ENCODE measurements at places on chromosomes 13 and 19.

GRCh38 chr19:14775869-14776586, 2.3 kb downstream of the ADGRE2 start:
- DNase-seq, result no peak

GRCh38 chr19:19142347-19142746, 4.1 kb upstream of the TMEM161A start:
- DNase-seq, result no peak

- no peak for DNase-seq
Measured at GRCh38 chr13:110319774-110320509, 12.9 kb downstream of the COL4A2 start.

DNA sequence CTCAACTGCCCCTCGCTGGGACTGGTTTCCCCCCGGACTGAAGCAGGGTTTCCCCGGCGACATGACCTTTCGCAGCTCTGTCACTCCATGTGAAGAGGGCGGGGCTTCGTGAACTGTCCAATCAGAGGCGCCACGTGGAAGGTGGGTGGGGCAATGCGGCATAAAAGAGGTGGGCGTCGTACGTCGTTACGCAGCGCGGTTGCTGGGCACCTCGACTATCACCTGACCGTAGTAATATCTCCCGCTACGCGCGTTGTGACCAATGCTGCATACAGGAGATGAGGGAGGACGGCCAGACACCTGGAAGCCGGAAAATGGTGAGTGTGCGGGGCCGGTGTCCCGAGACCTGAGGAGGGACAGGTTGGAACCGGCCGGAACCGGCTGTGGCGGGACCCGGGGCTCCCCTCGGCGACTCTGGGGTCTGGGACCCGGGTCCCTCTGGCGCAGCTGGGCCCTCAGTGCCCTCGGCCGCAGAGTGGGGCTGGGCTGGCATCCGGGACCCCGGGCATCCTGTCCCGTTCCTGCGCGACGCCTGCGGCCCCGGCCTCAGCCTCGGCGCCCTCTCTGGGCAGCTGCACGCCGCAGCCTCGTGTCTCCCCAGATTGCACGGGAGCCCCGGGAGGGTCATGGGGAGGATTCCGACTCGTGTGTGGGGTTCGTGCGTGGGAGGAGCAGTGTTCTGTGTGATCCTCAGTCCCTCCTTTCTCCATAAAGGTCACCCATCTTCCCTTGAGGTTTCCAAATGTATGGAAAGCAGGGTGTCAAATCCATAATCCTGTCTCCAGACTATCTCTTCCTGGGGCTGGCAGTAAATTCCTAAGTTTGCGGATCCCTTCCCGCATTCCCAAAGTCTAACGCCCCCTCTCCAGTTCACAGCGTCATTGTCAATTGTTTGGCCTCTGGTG, 32.2 kb downstream of the ZNF136 start:
- no peak for DNase-seq

DNA sequence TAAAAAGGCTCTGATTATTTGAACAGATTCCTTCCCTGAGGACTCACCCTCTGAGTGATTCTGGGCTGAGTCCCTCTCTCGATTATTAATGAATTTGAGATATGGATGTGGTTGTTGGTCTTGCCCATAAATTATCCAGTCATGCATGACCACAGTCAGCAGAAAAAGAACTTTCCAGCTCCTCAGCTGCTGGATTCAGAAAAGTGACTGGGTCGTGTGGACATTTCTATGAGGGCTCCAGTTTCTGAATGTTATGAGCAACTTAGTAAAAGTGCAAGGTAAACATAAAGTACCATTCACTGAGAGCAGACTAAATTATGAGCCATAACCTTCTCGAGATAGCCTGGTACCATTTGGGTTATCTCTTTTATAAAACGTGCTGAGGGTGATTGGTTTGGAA, 100.1 kb upstream of the CLDN10 start:
- no peak for DNase-seq

Data from NCI-H1436 (cell line).